Fibroblast of villous mesenchyme (primary cell): ENCODE measurements at places on chromosomes 12 and 14. TPM values are rescaled to one million over a fixed set of nuclear protein-coding genes. Genes with fewer than 3 reads are reported as not detected.

ANKS1B gene
- total RNA-seq, result 0.64 and 0.86 TPM in 2 replicates

CDK2 gene
- 32.2 and 51.4 TPM in 2 replicates for total RNA-seq

TAS2R14 gene
- total RNA-seq, result 4.5 and 6.9 TPM in 2 replicates

LHX5 gene
- total RNA-seq, result not detected in 2 replicates

SLC17A8 gene
- not detected in 2 replicates for total RNA-seq

TSPAN19 gene
- total RNA-seq, result not detected in 2 replicates

GPR137C gene
- total RNA-seq, result 0.32 and 0.43 TPM in 2 replicates

CD4 gene
- 1.7 and 1.9 TPM in 2 replicates for total RNA-seq

PARP2 gene
- total RNA-seq, result 11.9 and 12.5 TPM in 2 replicates
